Fibroblast of pulmonary artery (primary cell): ENCODE measurements at places on chromosomes 13 and 19.

GRCh38 chr13:24173795-24174194, 13.3 kb downstream of the SPATA13 start:
- DNase-seq = no peak

DNA sequence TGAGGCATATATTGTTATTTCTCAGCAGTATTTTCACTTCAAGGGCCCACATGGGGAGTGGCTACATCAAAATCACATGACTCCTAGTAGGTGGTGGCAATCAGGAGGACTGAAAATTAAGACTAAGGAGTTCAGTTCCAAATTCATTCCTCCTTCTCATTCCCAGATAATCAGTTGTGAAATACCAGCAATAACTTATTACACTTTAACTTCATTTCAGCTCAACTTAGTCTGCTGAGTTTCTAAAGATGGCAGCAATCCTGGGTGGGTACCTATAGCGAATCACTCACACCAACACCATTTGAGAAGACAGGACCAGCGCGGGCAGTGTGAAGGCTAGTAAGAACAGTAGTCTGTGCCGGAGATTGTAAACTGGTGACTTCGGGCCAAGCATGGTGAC, 63.9 kb upstream of the SLC10A2 start:
- DNase-seq = no peak

GRCh38 chr19:44585371-44586133, 27.8 kb upstream of the IGSF23 start:
- DNase-seq = peak; percentile 61

GRCh38 chr19:31531326-31531725, 182.1 kb upstream of the TSHZ3 start:
- no peak for DNase-seq

GRCh38 chr13:76267216-76267615, 619.0 kb downstream of the KCTD12 start:
- no peak for DNase-seq

DNA sequence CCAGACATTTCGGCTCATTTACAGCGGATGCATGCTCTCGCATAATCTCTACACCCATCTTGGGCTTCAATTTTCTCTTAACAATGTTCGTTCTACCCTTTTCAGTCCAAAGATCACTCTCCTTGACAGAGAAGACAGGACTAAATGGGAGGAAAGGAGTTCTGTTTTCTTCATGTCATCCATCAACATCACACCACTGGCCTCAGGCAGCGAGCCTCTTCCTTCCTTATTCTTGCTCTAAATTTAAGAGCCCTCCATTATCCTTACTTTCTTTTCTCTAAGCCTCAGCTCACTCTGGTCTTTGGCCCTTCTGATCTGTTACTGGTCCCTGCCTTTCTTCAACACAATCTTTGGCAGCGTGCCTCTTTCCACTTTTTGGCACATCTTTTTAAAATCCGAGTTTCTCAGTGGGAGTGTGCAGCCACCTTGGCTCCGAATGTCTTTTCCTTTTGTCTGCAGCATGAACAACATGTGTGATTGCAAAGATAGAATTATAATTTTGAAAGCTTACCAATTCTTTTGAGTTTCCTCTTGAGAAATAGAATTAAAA, 98.7 kb downstream of the FAM216B start:
- DNase-seq = peak; percentile 83

DNA sequence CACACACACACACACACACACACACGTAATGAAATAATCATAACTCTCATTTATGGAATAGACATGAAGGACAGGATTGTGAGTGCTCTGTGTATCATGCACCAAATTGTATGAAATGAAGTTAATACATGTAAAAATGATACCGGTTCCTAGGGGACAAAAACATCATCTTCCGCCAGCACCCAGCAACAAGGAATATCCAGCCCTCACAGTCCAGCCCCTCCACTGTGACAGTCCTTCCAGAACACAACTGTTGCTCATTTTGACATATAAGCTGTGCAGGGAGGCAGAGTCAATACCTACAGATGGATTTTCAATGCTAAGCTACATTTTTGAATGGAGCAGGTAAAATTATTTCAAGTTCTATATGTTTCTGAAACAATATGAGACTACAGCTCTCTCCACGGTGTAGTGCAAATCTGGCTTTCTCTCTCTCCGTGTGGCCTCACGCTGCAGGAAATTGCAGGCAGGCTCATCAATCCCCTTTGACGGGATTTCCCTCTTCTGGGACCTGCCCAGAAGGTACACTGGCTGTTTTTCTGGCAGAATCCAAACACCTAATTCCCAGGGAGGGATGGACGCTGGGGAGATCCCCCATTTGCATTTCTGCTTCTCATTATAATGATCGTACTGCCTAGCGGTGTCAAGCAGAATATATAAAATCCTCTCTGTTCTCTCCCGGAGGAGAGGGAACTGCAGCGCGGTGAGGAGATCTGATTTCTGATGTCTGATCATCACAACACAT, 494.0 kb downstream of the LIG4 start:
- DNase-seq = no peak

GRCh38 chr19:48390188-48391099, 907 bp downstream of the KDELR1 start:
- peak; percentile 58 for DNase-seq

GRCh38 chr19:13099073-13099999, 3.3 kb downstream of the LYL1 start:
- peak; percentile 37 for DNase-seq

DNA sequence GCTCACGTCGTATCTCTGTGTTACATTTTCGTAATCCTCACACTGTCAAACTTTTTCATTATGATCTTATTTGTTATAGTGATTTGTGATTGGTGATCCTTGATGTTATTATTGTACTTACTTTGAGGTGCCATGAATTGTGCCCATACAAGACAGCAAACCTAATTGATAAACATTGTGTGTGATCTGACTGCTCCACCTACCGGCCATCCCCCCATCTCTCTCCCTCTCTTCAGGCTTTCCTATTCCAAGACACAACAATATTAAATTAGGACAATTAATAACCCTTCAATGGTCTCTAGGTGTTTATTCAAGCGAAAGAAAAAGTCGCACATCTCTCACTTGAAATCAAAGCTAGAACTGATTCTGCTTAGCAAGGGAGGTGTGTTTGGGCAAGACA, 349.3 kb downstream of the RBM26 start:
- DNase-seq = no peak

DNA sequence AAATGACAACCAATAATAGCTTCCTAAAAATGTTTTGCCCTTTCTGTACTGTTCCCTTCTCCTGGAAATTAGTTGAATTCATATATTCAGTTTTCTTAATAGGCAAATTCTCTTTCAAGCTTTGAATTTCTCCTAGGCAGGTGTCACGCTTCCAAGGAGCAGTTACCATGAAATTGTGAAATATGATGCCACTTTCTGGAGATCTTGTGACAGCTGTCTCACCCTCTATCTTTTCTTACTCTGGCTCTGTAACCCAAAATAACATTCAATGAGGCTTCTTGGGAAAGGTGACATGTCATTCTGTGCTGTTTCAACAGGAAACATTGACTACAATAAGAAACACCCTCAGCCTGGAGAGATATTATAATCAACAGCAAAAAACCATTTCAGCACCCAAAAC, 80.3 kb upstream of the MRI1 start:
- no peak for DNase-seq

GRCh38 chr19:18905513-18906236, 9.7 kb upstream of the CERS1 start:
- no peak for DNase-seq

GRCh38 chr19:39543477-39543857, 3.5 kb upstream of the EID2 start:
- no peak for DNase-seq

GRCh38 chr19:51742789-51743188, 8.9 kb downstream of the FPR1 start:
- no peak for DNase-seq

GRCh38 chr13:99027661-99028425, 50.0 kb upstream of the DOCK9 start:
- DNase-seq = no peak

- no peak for DNase-seq
Observed at GRCh38 chr13:39935155-39935554, 279.7 kb downstream of the COG6 start.

- no peak for DNase-seq
Observed at GRCh38 chr19:43638214-43638994, 1.2 kb downstream of the CADM4 start.

DNA sequence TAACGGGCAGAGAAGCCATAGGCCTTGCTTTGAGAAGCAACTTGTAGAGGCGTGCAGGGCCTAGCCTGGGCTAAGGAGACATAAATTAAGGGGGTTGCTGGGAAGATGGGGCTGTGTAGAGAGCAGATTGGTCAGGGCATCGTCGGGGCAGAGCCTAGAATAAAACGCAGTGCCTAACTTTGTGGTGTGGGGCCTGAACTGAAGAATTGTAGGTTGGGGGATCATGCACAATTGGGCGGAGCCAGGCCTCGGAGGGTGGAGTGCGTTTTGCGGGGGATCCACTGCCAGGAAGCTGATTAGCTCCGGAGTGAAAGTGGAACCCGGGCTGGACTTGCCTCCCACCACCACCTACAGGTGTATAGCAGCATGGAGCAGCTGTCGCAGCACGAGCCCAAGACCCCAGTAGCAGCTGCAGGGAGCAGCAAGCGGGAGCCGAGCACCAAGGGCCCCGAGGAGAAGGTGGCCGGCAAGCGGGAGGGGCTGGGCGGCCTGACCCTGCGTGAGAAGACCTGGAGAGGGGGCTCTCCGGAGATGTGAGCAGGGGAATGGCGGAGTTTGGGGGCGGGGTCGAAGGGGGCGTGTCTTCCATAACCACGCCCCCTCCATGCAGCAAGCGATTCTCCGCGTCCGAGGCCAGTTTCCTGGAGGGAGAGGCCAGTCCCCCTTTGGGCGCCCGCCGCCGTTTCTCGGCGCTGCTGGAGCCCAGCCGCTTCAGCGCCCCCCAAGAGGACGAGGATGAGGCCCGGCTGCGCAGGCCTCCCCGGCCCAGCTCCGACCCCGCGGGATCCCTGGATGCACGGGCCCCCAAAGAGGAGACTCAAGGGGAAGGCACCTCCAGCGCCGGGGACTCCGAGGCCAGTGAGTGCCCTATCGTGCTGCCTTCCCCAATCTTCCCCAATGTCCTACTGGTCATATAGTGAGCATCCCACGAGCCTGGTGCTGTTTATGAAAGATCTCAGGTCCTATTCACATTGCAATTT, 13.8 kb downstream of the DNASE2 start:
- DNase-seq = peak; percentile 61

DNA sequence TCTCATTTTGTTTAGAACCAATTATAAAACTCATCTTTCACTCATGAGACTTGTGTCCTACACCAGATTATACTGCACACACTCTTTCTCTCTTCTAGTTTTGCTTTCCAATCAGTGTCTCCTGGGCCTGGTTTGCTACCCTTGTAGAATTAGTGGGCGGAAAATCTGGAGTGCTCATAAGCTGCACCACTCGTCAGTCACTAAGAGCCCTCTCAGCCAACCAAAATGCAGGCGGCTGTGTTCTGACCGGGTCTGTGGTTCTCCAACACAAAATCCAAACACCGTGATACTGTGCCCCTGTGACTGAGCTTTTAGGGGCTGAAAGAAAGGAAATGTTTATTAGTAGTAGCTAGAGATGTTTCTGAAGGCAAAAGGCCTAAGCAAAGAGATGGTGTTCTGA, 83.7 kb upstream of the OBI1 start:
- DNase-seq = no peak

- DNase-seq = no peak
Observed at GRCh38 chr19:49779731-49780555, 13.1 kb downstream of the AP2A1 start.

- no peak for DNase-seq
Observed at GRCh38 chr19:16676101-16676798, 15.3 kb downstream of the TMEM38A start.

DNA sequence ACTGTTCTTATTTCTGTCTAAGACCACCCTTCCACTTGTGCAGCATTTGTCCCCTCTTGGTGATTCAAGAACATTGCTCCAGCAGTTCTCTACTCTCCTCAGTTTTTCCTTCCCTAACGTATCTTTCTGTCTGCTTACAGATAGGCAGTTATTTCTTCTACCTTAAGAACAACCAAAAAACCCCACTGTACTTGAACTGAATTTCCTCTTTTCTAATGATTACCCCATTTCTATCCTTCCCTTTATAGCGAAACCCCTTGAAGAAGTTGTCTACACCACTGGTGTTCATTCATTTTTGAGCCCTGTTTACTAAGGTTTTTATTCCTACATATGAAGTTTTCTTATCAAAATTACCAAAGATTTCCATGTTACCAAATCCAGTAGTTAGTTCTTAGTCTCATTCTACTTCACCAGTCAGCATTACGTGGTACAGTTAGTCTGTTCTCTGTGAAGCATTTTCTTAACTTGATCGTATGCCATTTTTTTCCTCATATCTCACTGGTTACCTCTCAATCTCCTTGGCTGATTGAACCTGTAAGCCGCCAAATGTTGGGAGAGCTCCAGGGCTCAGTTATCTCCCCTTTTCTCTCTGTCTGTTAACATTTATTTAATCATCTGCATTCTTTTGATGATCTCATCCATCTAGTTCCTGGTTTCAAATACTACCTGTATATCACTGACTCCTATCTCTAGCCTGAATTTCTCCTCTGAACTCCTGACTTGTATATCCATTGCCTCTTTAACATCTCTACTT, 9.0 kb downstream of the LSM14A start:
- no peak for DNase-seq

DNA sequence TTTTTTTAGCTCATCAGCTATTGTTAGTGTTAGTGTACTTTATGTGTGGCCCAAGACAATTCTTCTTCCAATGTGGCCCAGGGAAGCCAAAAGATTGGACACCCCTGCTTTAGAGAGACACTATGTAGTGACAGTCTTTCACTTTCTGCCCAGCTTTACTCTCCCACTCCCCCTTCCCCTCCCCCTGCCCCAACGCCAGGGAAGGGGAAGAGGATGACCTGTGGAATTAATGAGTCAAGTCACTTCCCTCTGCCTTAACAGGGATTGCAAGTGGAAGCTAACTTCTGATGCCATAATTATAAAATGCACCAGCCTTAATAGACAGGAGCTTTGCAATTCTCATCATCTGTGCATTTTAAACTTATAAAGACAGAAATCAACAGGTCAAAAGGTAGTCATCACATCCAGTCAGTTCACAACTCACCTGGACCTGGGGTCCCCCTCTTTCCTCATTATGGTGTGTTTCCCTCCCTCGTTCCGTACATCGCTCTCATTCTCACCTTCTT, 1.6 kb downstream of the ZNF415 start:
- DNase-seq = no peak

DNA sequence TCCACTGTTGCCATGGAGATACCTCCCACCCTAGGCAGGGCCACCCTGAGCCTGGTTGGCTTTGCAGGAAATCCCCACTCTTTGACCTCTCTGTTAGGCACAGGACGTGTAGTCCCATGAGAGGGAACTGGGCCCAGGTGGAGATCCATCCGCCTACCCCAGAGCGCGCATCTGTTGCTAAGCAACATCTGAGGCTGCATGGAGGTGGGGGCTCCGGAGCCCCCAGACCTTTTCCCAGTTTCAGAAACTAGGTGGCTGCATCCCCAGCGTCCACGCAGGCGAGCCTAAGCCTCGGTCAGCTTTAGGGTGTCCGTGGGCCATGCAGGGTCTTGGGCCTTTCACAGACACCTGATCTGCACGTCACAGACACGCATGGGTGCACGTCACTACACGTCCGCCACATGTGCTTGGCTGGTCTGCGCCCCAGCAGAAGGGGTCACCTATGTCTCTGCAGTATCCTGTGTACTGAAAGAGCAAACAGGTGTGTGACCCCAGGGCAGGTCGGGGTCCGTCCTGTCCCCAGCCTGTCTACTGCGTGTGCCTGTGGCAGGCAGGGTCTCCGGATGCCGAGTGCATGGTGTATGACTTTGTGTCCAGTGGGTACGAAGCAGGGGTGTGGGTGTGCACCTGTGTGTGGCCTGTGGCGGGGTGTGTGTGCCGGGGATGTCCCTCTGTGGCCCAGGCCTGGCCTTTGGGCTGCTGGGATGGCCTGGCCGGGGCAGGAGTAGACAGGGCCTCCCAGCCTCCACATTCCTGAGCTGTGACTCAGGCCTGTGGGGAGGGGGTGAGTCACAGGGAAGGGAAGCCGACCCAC, 4.1 kb upstream of the CIRBP start:
- DNase-seq = peak; percentile 85
